ENCODE measurements at places on chromosomes 2 and 18.

DNA sequence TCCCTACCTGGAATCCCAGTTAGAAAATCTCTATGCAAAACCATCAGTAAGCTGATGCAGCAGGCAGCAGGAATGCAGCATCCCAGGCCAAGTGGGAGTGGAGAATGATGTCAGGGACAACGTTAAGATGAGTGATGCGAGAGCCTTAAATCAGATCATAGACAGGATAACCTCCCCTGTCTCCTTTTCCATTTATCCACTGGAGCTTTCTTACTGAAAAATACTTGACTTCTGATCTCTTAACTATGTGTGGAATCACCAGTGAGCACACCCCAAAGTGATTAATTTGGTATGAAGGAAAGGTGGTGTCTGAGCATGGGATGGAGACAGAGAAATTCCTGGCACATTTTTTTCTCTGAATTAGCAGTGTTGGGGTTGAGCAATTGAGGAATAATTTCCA, 98.0 kb downstream of the RND3 start:
- DNase-seq, result peak; percentile 84

DNA sequence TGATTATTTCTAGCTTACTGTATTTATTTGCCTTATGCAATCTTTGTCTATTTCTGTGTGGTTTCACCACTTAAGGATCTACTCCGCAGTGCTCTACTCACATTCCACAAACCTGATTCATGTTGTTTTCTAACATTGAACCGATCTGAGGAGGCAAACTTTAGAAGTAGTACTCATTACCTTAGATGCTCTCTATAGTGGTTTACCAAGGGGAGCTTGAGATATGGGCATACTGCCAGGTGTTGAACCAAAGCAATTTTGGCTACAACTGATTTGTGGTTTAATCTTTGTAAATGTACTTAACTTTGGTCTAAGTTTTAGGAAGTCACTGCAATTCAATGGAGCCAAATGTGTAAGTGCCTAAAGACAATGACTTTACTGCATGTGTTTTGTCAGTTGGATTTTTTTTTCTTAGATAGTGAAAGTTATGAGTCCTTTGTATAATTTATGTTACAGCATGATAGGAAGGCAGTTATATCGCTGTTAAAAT, 50.1 kb downstream of the MAP2 start:
- peak; percentile 94 for DNase-seq

DNA sequence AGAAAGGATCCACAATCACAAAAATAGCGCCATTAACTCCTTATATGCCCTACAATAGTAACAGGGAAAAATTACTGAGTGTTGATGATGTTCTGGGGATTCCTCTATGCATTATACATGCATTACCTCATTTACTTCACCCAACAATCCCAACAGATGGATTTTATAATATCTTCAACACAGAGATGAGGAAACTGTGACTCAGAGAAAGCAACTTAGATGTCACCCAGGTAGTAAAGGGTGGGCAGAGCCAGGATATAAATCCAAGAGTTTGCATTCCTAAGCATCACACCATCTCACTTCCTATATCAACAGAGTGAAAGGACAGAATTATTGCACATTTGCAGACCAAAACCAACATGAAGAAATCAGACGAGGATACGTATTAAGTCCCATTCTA, 144.2 kb downstream of the TCF4 start:
- no peak for DNase-seq

DNA sequence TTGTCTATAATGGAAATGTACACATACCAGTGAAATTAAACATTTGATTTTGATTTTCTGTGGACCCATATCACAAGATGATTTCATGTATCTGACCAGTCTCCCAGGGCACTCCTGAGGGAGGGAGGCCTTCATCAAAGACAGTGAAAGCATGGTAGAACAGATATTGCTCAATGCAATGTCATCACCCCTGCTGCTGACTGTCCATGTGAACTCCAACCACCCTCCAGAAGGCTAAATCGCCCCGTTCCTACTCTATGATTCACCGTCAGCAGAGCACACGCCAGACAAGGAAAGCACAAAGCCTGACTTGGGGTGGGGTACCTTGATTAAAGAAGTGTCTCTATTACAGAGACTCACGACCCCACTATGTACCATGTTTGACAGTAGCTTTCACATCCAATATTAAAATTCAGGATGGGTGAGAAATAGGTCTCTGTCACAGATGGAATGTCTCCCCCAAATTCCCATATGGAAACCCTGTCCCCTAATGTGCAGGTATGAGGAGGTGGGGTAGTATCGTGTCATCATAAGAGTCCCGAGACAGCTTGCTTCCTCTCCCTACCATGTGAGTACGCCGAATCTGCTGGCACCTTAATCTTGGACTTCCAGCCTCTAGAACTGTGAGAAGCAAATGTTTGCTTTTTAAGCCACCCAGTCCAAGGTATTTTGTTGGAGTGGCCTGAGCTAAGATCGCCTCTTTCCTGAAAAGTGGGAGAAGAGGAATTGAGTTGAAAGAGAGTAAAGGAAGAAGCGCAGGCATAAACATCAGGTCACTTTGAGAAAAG, 42.4 kb downstream of the CYB5A start:
- peak; percentile 83 for DNase-seq

- DNase-seq, result no peak
Observed at GRCh38 chr2:179266271-179266670, 1.6 kb upstream of the SESTD1 start.

DNA sequence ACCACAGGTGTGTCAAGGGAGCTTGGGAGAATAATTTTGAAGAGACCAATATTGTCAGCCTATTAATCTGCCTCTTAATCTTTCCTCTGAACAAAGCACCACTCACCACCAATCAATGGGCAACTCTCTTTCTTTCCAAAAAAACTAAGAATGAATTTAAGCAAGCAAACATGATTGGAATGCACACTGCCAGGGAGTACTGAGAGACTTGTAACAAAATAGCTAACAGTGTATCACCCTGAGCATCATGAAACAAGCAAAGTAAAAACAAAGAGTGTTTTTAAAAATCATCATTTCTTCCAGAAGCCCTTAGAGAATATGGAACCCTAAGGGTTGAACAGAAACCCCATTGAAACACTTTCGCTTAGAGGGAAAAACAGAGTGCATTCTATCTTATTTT, 299.7 kb downstream of the DSEL start:
- DNase-seq, result peak; percentile 61

GRCh38 chr2:10202131-10202665, 79.7 kb downstream of the RRM2 start:
- DNase-seq, result peak; percentile 76

GRCh38 chr2:1801541-1801940, 57.2 kb upstream of the PXDN start:
- no peak for DNase-seq

- no peak for DNase-seq
Observed at GRCh38 chr2:180614776-180615175, 365.6 kb upstream of the UBE2E3 start.

DNA sequence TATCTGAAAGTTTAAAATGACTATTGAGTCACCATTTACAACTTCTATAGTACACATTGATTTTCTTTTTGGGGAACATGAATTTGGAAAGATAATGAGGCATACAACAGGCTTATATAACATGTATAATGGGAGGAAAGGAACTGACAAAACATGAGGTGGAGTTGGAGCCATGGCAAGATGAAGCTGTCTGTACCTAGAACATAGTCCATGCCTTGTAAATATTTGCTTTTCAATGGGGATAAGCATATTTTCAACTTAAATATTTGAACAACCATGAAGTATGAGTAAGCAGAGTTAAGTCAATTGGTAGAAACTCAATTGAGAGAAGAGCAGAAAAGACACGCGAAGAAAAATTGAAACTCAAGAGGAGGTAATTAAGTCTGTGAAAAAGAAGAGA, 37.1 kb upstream of the GALNT13 start:
- no peak for DNase-seq

- DNase-seq, result peak; percentile 12
Observed at GRCh38 chr2:170524828-170525565, 190.1 kb upstream of the SP5 start.

- no peak for DNase-seq
Observed at GRCh38 chr18:50113726-50114125, 81.2 kb downstream of the MYO5B start.

DNA sequence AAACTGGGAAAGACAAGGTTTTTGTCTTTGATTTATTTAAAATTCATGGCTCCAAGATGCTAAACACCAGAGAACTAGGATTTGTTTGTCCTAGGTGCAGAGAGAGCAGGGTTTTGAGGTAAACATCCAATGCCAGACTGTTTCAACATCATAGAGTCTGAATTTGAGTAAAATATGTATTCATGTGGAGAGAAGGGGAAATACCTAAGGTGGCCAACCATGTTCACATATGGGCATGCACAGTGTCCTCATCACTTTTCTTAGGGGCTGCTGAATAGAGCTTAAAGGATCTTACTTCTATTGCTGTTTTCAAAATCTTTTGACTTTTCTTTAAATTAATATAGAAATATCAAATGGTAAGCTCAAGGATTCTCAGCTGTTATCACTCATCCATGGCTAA, 287.0 kb upstream of the CCDC68 start:
- DNase-seq, result no peak

DNA sequence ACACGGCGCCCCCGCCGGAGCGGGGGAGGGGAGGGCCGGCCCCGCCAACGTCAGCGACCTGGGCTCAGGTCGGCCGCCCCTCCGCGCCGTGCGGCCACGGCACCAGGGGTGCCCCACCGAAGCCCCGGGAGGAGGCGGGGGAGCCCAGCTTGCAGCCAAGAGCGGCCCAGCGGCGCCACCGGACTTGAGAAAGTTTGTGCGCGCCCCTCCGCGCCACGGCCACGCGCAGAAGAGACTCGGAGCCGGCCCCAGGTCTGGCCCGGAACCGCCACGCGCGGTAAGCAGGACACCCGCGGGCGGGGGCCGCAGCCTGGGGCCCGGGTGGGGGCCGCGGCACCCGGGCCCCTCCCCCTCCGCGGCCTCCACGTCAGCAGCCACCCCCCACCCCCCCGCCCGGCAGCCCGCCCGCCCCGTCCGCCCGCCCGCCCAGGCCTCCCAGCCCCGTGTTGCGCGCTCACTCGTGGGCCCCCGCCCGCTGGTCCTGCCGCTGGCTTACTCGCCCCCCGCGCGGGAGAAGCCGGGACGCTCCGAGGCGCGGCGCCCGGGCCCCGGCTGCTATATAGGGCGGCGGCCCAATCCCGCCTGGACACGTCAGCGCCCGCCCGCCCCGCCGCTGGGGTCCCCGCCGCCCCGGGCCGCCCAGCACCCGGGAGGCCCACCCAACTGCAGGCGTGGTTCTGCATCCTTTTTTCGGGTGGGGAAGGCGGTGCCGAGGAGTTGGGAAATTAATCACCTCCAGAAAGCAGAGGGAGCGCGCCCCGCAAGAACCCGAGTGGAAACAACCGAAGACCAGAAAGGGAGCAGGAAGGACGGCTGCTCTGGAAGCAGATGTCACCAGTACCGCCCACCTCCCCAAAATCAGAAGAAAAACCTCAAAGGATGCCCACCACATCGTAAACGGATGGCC, 42.9 kb downstream of the HDLBP start:
- DNase-seq, result peak; percentile 72

DNA sequence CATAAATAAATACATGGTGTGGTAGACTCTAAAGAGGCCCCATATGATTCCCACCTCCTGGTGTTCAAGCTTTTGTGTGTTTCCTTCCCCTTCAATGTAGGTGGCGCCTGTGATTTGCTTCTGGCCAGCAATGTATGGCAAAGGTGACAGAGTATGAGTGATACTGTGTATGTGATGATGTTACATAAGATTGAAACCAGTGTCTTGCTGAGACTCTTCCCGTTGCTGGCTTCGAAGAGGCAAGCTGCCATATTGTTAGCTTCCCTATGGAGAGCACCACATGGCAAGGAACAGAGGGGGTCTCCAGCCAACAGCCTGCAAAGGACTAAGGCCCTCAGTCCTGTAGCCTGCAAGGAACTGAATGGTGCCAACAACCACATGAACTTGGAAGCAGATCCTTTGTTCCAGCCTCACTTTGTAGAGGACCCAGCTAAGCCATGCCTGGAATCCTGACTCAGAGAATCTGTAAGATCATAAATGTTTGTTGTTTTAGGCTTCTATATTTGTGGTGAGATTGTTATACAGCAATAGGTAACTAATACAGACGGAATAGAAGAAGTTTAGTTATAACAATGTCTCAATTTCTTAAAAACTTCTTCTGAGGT, 1.7 kb upstream of the SMAD4 start:
- DNase-seq, result peak; percentile 32

- DNase-seq, result no peak
Observed at GRCh38 chr18:76398295-76398694, 96.7 kb downstream of the ZNF516 start.

DNA sequence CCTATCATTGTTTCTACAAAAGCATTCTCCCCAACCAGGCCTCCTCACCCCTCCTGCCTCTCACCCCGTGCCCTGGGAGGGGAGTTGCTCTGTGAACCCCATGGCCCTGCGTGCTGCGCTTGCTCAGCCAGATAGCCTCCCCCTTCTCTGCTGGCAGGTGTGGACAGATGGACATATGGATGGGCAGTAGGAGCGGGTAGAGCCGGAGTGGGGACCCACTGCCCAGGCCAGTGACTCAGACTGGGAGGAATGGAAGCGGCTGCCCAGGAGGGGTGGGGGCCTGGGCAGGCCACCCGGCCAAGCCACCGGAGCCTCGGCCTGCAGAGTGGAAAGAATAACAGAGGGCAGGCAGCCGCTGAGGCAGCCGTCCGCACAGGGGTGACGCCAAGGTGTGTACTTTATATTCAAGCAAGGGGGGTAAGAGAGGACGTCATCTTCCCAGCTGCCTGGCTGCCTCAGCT, 8.7 kb downstream of the CYP26B1 start:
- peak; percentile 12 for DNase-seq

DNA sequence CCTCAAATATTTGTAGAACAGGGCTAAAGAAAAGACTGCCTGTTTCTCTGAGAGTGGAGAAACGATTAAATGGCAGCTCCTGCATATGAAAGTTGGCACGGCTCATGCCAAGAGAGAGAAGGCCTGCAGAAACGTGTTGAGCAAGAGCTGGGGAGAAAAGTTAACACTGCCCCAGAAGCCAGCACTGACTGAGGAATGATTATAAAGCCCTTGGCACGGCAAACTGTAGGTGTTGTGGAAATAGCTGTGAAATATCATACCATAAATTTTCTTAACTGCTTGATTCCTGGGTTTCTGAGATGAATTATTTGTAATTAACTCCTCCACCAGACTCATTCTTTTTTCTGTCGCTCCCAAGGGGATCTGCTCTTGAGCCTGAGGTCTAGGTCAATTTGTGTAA, 4.3 kb downstream of the FRZB start:
- no peak for DNase-seq

- DNase-seq, result no peak
Observed at GRCh38 chr18:61991836-61992235, 99.0 kb upstream of the RNF152 start.

Measured in AG10803 (cell line).